ENCODE measurements at places on chromosomes 3 and 15. TPM values are rescaled to one million over a fixed set of nuclear protein-coding genes. Genes with fewer than 3 reads are reported as not detected.

The LSMEM2 gene
- not detected for total RNA-seq

The GOLGA8G gene
- total RNA-seq, result not detected

The KNG1 gene
- total RNA-seq, result not detected

The GOLGA8M gene
- total RNA-seq, result under 0.01 TPM

The IGSF11 gene
- under 0.01 TPM for total RNA-seq

The ATP10A gene
- 32.9 TPM for total RNA-seq

The GASK1A gene
- 0.88 TPM for total RNA-seq

The PIK3R4 gene
- 35.5 TPM for total RNA-seq

The MAP2K5 gene
- total RNA-seq, result 10.1 TPM

The CLDN18 gene
- total RNA-seq, result not detected

The NANOGP8 gene
- 1.2 TPM for total RNA-seq

The ACAD11 gene
- 31.1 TPM for total RNA-seq

The WDR93 gene
- total RNA-seq, result 0.36 TPM

The SV2B gene
- total RNA-seq, result not detected

The CAPN3 gene
- total RNA-seq, result 1.1 TPM

The CCDC174 gene
- 16.2 TPM for total RNA-seq

The C3orf22 gene
- total RNA-seq, result not detected

The KCNMB2 gene
- total RNA-seq, result 1.1 TPM

The ZBBX gene
- not detected for total RNA-seq

The MYO9A gene
- total RNA-seq, result 60.1 TPM

The CGNL1 gene
- 1.1 TPM for total RNA-seq

The LOXL1 gene
- total RNA-seq, result 264 TPM

The CRTC3 gene
- total RNA-seq, result 29.2 TPM

The WWTR1 gene
- total RNA-seq, result 84.7 TPM

The SLC28A2 gene
- not detected for total RNA-seq

The ACTRT3 gene
- 4.3 TPM for total RNA-seq

The CAND2 gene
- 1.2 TPM for total RNA-seq

The PLA1A gene
- under 0.01 TPM for total RNA-seq

The ARHGAP31 gene
- total RNA-seq, result 41.5 TPM

The SEC22A gene
- total RNA-seq, result 27.9 TPM

The GPR149 gene
- total RNA-seq, result not detected

The SLC25A36 gene
- total RNA-seq, result 108 TPM

The TFDP2 gene
- 146 TPM for total RNA-seq

The NDN gene
- total RNA-seq, result 51.9 TPM

The PSTPIP1 gene
- not detected for total RNA-seq

The GP9 gene
- not detected for total RNA-seq

The PLAAT1 gene
- total RNA-seq, result under 0.01 TPM

The SPINK8 gene
- not detected for total RNA-seq

The GABRA5 gene
- total RNA-seq, result not detected

The RPL15 gene
- 1,871 TPM for total RNA-seq

The ITPKA gene
- 0.29 TPM for total RNA-seq

The PEX11A gene
- 4.0 TPM for total RNA-seq

The DAZL gene
- not detected for total RNA-seq

The TRIM42 gene
- total RNA-seq, result not detected

The SLC22A14 gene
- total RNA-seq, result 0.29 TPM
